ENCODE measurements at places on chromosomes 16 and 17. TPM values are rescaled to one million over a fixed set of nuclear protein-coding genes. Genes with fewer than 3 reads are reported as not detected.

DNA sequence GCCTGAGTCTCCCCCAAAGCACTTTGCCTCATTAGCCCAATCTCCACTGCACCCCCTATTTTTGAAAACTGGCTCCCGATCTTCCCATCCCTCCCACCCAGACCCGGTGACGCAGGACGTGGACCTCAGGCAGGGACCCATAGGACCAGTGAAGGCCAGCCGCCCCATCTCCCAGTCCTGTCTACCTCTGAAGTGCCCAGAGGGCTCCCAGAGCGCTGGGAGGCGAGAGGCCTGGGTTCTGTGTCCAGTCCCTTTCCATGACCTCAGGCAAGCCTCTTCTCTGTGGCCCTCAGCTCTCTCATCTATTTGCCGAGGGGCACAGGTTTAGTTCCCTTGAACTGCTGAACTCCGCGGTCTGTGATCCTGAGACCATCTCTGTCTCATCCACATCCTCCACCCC is 714 bp downstream of the TNS4 start:
- DNase-seq: peak; percentile 64

The ADAD2 gene
- polyA plus RNA-seq: 2.5 TPM

The KRTAP9-4 gene
- not detected for polyA plus RNA-seq

- DNase-seq: peak; percentile 71
Measured at GRCh38 chr17:77501751-77502625, 361.2 kb downstream of the SEC14L1 start.

The APOBR gene
- 15.7 TPM for polyA plus RNA-seq

The NPTX1 gene
- 0.48 TPM for polyA plus RNA-seq
